HS-5 (cell line): ENCODE measurements at places on chromosomes 7 and 10.

DNA sequence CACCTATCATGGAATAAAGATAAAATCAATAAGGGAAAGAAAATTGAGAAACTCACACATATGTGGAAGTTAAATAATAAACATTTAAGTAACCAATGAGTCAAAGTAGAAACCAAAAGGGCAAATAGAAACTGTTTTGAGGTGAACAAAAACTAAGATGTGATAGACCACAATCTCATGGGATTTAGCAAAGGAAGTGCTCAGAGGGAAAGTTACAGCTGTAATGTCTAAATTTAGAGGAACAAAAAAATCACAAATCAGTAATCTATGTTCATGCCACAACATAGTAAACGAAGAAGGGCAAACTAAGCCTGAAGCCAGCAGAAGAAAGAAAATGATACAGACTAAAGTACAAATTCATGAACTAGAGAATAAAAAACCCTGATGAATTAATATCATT lies 16.3 kb downstream of the CYP3A4 start:
- no peak for DNase-seq

GRCh38 chr7:158529181-158530096 lies 58.2 kb downstream of the PTPRN2 start:
- no peak for DNase-seq

DNA sequence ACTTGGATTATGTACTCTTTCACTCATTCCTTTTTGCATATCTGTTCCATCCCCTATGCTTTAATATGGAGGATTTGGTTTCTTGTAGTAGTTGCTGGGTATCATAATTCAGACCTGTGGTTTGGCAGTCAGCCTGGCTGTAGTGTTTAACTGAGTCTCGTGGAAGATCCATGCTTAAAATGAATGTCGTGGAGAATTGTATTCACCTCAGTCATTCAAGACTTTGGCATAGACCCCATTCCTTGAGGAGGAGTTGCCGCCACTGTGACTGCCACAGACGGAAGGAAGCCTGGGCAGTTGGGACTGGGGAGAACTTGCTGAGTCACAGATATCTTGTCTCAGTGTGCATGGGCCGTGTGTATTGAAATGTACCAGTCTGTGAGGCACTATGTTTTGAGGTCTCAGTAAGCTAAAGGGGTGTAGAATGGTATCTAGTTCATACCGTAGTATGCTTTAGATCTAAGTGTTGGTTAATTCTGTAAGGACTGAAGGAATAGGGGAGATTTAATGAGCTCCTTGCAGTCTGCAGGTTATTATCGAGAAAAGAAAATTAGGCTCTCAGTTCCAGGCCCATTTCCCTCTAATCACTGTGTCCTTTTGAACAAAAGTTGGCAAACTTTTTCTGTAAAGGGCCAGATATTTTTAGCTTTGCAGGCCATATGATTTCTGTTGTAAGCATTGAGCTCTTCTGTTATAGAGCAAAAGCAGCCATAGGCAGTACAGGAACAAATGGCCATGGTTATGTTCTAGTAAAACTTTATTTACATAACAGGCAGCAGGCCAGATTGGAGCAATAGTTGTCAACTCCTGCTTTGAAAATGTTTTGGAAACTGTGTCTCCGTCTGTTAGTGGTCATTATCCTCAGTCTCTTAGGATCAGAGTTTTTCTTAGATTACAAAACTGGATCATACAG lies 76.8 kb downstream of the TPST1 start:
- DNase-seq = peak; percentile 89

GRCh38 chr10:21724020-21724589 lies 190.1 kb downstream of the MLLT10 start:
- no peak for DNase-seq

DNA sequence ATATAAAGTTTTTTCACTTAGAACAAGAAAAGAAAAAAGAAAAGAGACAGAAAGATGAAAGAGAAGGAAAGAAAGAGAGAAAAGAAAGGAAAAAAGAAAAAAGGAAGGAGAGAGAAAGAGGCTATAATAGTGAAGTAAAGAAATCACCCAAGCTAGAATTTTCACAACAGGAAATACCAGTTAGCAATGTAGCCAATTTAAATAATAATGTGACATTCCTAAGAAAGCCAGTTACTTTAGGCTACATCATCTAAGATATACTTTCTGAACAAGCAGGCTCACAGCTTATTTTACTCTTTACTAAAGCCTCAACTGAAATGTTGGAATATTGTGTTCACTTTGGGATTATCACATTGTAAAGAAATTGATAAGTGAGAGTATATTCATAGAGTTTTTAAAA lies 53.6 kb downstream of the GPR37 start:
- no peak for DNase-seq

GRCh38 chr10:47050618-47051455 lies 139.6 kb downstream of the PTPN20 start:
- DNase-seq = no peak

DNA sequence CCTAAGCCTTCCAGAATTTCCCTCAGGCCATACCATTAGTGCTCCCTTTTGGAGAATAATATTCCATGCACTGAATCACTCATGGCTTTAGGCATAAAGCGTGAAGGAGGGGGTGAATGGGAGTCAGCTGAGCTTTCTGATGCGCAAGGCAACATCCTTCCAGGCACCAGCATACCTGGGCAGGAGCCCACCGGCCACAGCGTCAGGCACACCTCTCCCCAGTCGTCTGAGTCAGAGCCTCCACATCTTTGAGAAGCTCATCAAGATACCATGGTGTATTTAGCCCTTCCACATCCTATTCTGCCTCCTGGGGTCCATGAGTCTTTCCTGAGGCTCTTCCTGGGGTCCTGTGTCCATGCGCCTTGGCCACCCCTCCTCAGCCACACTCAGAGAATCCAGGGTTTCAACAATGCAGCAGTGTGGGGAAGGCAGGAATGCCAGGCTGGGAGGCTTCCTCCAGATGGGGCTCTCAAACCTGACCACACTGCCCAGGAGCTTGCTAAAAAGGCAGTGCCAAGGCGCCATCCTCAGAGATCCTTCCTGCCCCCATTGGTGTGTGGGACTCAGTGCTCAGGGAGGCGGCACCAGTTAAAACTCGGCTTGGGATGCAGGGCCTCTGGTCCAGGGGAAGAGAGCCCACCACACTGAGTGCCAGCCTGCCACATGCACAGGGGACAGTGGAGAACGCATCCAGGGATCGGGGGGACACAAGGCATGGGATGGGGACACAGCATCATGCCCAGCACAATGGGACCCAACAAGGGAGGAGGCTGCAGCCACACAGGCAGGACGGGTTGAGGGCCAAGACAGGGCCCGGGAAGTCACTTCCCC lies 31.6 kb downstream of the RASGEF1A start:
- DNase-seq = no peak

GRCh38 chr10:14588084-14588937 lies 186.4 kb downstream of the FAM107B start:
- peak; percentile 44 for DNase-seq

DNA sequence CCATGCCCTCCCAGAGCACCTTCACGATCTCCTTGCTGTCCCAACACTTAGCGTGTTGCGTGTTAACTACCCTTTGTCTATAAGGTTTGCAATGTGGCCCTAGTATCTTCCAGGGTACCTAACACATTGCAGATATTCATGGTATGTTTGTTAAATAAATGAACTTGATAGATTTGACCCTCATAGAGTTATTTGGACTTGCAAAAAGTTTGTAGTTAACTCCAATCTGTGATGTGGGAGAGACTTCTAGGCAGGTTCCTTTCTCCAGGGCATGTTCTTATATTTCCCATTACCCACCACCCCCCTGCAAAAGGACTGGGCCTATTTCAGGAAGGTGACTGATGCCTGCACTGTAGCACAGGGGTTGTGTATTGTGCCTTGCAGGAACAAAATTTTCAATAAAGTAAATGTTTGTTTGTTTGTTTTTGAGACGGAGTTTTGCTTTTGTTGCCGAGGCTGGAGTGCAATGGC lies 612 bp downstream of the HILPDA start:
- DNase-seq = no peak

GRCh38 chr7:74502216-74502891 lies 48.6 kb downstream of the GTF2IRD1 start:
- no peak for DNase-seq

DNA sequence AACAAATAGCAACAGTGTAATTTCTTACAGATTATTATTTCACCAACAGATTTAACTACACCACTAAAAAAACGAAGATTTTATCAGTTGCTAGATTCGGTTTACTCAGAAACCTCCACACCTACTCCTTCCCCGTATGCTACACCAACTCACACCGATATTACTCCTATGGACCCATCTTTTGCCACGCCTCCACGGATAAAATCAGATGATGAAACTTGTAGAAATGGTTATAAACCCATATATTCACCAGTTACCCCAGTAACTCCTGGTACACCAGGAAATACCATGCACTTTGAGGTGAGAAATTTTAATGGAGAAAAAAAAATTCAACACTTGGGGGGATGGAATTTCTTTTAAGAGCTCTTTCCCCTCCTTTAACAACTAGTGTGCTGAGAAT lies 92.5 kb downstream of the KMT2E start:
- no peak for DNase-seq

DNA sequence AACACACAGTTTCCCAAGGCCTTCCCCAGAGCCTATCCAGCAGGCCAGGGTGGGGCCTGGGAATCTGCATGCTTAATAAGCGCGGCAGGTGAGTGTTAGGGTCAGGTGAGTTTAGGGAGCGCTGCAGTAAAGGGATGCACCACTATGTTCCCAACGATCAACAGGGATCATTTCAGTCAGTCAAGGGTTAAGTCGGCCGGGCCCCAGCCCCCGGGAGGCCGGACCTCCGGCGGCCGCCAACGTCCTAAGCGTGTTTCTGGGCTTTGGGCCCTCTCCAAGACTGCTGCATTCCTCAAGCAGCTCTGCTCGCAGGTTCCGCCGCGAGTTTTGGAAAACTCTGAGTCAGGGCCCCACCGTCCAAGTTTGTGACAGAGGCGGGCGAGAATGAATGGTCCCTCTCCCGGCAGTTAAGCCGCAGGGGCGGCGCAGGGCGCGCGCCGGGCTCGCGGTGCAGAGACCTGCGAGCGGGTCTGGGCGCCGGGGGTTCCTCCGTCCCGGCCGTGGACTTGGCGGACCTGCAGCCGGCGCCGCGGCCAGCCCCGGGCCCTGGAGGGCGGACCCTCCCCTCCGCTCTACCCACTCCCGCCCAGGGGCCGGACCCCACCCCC lies 81.6 kb downstream of the ARHGAP22 start:
- DNase-seq = no peak

DNA sequence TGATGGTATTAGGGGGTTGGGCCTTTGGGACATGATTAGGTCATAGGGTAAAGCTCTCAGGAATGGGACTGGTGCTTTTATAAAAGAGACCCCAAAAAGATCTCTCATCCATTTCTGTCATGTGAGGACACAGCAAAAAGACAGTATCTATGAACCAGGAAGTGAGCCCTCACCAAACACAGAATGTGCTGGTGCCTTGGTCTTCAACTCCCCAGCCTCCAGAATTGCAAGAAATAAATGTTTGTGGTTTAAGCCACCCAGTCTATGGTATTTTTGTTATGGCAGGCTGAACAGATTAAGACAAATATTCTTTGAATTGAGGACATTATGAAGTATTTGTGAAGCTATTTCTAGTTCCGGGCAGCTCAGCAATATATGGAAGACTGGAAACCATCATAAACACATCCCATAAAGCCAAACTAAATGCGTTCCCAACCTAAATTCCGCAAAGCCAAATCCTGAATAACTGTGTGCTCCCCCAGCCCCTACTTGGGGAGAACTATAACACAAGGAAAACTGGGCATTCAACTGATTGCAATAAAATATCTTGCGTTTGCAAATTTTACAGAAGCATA lies 153.7 kb downstream of the GALNT17 start:
- DNase-seq = no peak
